CMK (cell line): ENCODE measurements at places on chromosomes 6 and 20.
A peak's percentile ranks its signal among the peaks of the same experiment; 100 is the strongest.

DNA sequence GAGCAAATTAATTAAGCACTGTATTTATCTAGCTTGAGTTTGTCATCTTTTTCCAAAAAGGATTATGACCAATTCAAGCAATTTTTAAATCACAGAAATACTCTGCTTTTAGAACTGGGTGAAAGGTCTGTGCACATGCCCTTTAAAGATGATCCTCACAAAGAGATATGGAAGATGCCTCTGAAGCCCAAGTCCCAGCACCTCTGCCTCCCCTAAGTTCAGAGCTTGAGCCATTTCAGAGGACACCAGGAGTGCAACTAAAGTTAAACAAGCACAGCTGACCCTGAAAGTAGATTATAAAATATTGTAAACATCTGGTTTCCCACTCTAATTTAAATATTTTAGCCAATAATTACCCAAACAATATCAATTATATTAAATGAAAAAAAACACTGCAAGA lies 139.5 kb upstream of the BEND6 start:
- DNase-seq, result no peak

DNA sequence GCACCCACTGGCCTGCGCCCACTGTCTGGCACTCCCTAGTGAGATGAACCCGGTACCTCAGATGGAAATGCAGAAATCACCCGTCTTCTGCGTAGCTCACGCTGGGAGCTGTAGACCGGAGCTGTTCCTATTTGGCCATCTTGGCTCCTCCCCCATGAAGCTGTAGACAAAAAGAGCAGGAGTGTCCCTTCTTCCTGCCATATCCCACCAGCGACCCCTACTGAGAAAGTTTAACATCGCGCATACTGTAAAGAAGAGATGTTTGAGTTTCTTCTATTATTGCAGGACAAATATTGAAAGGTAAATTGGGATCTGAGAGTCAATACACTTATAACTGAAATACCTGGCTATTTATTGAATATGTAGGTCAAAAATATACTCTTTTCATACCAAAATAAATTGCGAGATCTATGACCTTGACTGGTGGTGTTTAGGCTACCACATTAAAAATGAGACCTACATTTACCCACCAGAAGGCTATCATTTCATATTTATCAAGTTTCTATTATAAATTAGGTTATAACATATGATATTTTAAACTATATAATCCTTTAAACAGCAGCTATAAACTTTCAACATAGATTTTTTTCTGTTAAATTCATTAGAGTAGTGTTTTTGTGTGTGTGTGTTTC lies 586.3 kb downstream of the HTR1B start:
- DNase-seq, result no peak

- peak; percentile 34 for DNase-seq
These were observed 5.4 kb downstream of the TGM3 start for GRCh38 chr20:2301164-2301622.

GRCh38 chr6:116611056-116611455 lies 5.2 kb upstream of the RSPH4A start:
- no peak for DNase-seq

GRCh38 chr6:79301290-79301689 lies 66.8 kb upstream of the HMGN3 start:
- no peak for DNase-seq

- no peak for DNase-seq
These were observed 250.9 kb upstream of the JAG1 start for GRCh38 chr20:10924644-10925201.

DNA sequence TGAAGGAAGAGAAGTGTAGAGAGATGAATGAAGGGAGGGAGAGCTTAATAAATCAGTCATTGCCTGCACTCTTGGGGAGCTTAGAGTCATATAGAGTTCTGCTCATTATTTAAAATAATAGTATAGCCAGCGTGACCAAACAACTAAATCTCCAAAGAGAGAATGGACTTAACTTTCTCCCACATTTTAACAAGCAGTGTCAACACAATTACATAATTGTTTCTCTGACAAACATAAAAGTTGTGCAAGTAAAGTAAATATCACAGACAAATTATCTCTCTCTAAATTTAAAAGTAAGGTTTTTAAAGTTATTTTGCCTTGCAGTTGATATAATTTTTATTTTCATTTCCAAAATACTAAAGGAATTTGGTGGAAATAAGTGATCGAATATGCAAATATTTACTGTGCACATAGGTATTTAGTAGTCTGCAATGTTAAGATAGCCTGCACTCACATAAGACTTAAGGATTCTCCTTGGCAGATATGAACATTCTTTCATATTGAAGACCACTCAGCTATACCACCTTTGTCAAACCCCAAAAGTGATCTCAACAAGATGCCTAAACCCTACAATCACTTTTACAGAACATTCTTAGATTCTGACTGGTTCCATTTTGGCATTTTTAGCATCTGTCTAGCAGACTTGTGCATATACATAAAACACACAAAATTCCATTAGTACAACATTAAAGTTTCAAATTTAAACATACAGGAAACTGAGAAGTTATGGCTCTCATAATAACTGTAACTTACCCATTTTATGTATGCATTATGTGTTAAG lies 67.7 kb downstream of the KIF6 start:
- DNase-seq, result no peak

DNA sequence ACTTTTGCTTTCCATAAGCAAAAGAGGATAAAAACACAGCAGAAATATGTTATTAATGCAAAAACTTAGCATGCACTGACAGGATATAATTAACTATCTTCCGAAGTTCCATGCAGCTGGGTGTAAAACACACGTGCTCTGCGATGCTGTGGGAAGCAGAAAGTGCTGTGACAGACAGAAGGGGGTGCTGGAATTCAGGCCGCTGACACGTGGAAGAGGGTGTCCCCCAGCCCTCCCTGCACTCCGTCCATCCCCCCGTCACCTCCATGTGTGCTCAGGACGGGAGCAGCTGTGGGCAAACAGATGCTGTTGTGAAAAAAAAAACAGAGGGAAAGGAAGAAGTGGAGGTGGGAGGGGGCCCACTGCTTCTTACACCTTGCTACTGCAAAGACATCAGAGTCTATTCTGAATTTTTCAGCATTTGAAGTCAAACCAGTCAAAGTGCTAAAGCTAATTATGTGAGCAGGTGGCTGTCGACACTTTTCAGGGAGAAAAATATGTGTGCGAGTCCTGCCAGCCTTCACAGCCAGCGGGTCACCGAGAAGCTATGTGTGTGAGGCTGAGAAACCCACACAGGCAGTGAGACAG lies 175.9 kb upstream of the AFDN start:
- no peak for DNase-seq

DNA sequence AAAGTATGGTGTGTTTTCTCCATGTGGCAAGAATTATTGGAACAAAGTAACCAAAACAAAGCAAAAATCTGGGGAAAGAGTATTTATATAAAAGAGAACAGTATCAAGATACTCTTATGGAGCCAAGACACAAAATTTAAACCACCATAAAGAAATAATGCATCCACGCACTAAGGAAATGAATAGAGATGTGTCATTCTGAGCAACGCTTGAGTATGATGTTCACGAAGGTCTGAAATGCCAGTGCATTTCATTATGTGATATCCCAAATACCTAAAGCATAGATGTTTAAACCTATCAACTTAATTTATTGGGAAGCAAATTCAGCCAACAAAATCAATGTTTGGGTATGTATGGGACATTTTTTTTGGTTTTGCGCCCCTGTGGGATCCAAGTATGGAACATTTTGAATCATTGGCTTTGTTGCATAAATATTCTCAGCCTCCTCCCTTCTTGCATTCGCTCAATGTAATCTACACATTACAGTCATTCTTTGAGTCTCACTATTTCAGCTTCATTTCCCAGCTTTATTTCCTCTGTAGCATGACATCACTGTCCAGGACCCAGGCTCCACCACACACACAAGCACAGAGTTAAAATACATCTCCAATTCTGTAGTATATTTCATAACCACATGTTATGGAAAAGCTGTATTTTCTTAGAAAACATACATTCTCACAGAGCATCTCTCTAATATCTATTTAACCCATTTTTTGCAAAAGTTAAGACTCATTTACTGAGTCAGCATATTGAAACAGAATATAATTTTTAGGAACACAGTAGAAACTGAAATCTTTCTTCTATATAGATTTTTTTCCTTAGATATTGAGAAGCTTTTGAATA lies 11.6 kb upstream of the MOXD1 start:
- DNase-seq, result no peak

GRCh38 chr20:49593466-49594142 lies 25.7 kb upstream of the PTGIS start:
- no peak for DNase-seq

- DNase-seq, result no peak
These were observed 45.6 kb downstream of the EYA4 start for GRCh38 chr6:133286765-133287164.

- no peak for DNase-seq
These were observed 185.0 kb downstream of the HS3ST5 start for GRCh38 chr6:114157848-114158247.

DNA sequence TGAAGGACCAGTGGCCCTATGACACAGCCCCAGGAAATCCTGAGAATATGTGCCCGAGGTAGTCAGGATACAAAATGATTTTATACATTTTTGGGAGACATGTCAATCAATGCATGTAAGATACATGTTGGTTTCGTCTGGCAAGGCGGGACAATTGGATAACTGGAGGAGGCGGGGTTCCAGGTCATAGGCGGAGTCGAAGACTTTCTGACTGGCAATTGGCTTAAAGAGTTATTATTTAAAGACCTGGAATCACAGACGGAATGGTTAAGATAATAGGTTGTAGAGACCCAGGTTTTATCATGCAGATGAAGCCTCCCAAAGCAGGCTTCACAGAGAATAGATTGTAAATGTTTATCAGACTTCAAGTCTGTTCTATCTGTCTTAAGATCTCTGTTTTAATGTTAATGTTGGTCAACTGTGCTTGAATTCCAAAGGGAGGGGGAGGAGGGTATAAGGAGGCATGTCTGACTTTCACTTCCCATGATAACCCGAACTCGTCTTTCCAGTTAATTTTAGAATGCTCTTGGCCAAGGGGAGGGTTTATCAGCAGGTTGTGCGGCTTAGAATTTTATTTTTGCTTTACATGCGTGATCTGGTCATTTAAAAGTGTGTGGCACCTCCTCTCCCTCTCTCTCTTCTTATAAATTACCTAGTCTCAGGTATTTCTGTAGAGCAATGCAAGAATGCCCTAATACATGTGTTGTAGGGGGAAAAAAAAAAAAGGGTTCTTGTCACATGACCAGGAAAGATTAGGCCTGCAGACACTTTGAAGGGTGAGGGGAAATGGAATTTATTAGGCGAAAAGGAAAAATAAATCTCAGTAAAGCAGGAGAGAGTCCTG lies 230.7 kb downstream of the NFATC2 start:
- no peak for DNase-seq

DNA sequence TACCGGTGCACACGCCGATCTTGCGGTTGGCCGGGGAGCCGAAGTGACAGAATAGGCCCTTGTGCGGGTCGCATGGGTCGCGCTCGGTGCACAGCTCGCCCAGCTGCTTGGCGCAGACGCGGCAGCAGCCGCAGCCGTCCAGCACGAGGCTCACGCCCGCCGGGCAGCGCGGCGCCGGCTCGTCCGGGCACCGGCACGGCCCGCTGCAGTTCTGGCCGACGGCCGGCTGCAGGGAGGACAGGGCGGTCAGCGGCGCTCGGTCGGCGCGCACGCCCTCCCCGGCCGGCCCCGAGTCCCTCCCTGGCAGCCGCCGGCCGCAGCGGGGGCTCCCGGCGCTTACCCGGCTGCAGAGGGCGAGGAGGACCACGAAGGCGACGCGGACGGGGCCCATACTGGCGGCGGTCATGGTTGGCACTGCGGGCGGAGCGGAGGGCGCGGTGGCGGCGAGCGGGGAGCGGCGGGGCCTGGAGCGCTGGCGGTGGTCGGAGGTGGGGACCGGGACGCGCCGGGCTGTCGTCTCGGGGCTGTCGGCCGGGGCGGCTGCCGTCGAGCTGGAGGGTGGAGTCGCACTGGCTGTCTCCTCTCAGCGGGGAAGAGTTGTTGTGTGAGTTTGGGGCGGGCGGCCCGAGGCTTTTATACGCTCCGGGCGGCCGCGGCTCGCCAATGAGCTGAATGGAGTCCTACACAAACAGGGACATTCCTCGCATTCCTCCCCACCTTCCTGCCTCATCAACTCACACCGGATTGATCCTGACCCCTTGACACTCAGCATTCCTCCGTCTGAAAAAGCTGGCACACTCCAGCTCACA lies at the start of gene CCN2:
TSS of gene CCN2 (minus strand) at position 606 of the 809 bp plus-strand sequence. CDS start at position 406, 200 bp downstream.
- no peak for DNase-seq

- DNase-seq, result no peak
These were observed 4.8 kb downstream of the DPPA5 start for GRCh38 chr6:73349311-73349710.
